ENCODE measurements at places on chromosomes 7 and 10. TPM values are rescaled to one million over a fixed set of nuclear protein-coding genes. Genes with fewer than 3 reads are reported as not detected.

The GHITM gene
- 153 TPM for total RNA-seq

The RBM33 gene
- 31.4 TPM for total RNA-seq

The SPDYE1 gene
- total RNA-seq = not detected

The NEUROG3 gene
- total RNA-seq = not detected

The OGDHL gene
- total RNA-seq = 0.14 TPM

The UNCX gene
- total RNA-seq = not detected

The CH25H gene
- total RNA-seq = 0.29 TPM

The GPR22 gene
- not detected for total RNA-seq

The MOGAT3 gene
- not detected for total RNA-seq

The DLX5 gene
- total RNA-seq = not detected

The TNRC18 gene
- 117 TPM for total RNA-seq

The DMBT1 gene
- not detected for total RNA-seq

The HOXA4 gene
- total RNA-seq = not detected

The MLXIPL gene
- not detected for total RNA-seq

The ZNF853 gene
- total RNA-seq = under 0.01 TPM

The EBLN1 gene
- total RNA-seq = not detected

The C7orf33 gene
- not detected for total RNA-seq

The CCDC71L gene
- total RNA-seq = 31.5 TPM

The OIT3 gene
- total RNA-seq = not detected

The TAS2R41 gene
- total RNA-seq = 0.29 TPM

The A1CF gene
- not detected for total RNA-seq

The TMEM139 gene
- total RNA-seq = not detected

The SUGCT gene
- total RNA-seq = 6.7 TPM

The GPR146 gene
- 0.14 TPM for total RNA-seq

The WIPF3 gene
- not detected for total RNA-seq

The SLC39A12 gene
- total RNA-seq = not detected

The CPA1 gene
- 1.8 TPM for total RNA-seq

Data from placental pericyte (primary cell).